ENCODE measurements at places on chromosomes 5 and 9. TPM values are rescaled to one million over a fixed set of nuclear protein-coding genes. Genes with fewer than 3 reads are reported as not detected.

GRCh38 chr5:15009420-15009819 is 137.8 kb upstream of the ANKH start:
- no peak for DNase-seq

GRCh38 chr9:70924895-70925547 is 196.4 kb downstream of the TRPM3 start:
- peak; percentile 29 for DNase-seq

- no peak for DNase-seq
Observed at GRCh38 chr5:75616971-75617621, 5.8 kb downstream of the ANKDD1B start.

GRCh38 chr9:33197279-33198152 is 30.4 kb upstream of the B4GALT1 start:
- DNase-seq: no peak

GRCh38 chr5:157732130-157732514 is 902 bp downstream of the THG1L start:
- no peak for DNase-seq

DNA sequence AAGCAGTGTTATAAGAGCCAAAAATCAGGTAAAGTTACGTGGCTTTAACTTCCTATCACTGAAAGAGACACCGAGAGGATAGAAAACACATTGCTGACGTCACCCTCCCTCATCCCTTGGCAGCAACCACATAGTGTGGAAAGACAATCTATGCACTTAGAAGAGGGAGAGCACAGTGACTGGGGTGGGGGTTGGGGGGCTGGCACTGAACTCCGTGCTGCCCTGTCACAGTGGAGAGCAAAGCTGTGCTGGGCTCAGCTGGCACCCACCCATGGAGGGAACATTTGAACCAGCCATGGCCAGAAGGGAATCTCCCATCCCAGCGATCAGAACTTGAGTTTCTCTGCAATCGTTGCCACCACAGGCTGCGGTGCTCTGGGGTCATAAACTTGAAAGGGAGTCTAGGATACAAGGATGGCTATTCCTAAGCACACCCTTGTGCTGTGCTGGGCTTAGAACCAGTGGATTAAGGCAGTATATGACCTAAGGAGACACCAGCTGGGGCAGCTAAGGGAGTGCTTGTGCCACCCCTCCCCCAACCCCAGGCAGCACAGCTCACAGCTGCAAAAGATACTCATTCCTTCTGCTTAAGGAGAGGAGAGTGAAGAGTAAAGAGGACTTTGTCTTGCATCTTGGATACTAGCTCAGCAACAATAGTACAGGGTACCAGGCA is 73.4 kb downstream of the KIAA0825 start:
- DNase-seq: no peak

The NTNG2 gene
- 0.29 TPM for polyA plus RNA-seq

The STKLD1 gene
- polyA plus RNA-seq: 0.17 TPM

Data from heart right ventricle (tissue), 16 donors.